ENCODE measurements at places on chromosomes 5 and 9.

DNA sequence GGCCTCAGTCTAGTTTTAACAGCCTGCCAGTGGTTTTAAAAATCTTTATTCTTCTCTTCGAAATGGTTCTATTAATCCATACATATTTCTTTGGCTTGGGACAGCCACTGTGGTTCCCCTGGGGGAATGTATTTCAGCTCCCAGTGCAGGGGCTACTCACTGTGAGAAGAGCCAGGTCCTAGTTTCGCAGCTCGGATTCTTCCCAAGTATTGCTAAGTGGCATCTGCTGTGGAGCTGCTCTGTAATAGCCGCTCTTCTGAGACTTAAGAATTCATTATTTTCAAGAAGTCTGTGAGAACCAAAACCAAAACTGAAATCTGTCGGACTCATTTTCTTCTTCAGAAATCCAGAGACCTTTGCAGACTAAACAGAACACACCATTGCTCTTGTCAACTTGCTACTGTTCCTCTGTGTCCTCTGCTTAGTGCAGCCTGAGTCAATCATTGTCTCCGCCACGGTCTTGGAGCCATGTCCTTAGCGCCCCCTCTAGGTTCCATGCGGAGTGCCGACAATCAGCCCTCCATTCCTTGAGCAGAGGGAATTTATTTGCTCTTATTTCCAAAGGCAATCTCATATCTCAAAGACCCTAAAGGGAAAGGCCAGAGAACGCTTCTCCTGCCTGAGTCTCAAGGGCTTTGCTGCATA, 478.2 kb downstream of the SPATA31D1 start:
- no peak for DNase-seq

- no peak for DNase-seq
Observed at GRCh38 chr9:228929-229695, 14.4 kb downstream of the DOCK8 start.

DNA sequence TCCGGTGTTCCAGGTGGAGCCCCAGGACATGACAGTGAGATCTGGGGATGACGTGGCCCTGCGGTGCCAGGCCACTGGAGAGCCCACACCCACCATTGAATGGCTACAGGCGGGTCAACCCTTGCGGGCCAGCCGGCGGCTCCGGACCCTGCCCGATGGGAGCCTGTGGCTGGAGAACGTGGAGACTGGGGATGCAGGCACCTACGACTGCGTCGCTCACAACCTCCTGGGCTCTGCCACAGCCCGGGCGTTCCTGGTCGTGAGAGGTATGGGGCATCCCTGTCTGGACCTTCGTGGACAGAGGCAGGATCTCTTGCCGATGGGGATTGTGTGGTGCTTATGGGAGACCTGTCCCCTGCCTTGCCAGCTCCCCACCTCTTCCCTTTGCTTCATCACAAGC, 26.0 kb upstream of the ASS1 start:
- DNase-seq = no peak

GRCh38 chr9:4984171-4984620, 876 bp upstream of the JAK2 start:
- DNase-seq = no peak

- DNase-seq = no peak
Observed at GRCh38 chr5:35443803-35444595, 173.7 kb upstream of the SPEF2 start.

DNA sequence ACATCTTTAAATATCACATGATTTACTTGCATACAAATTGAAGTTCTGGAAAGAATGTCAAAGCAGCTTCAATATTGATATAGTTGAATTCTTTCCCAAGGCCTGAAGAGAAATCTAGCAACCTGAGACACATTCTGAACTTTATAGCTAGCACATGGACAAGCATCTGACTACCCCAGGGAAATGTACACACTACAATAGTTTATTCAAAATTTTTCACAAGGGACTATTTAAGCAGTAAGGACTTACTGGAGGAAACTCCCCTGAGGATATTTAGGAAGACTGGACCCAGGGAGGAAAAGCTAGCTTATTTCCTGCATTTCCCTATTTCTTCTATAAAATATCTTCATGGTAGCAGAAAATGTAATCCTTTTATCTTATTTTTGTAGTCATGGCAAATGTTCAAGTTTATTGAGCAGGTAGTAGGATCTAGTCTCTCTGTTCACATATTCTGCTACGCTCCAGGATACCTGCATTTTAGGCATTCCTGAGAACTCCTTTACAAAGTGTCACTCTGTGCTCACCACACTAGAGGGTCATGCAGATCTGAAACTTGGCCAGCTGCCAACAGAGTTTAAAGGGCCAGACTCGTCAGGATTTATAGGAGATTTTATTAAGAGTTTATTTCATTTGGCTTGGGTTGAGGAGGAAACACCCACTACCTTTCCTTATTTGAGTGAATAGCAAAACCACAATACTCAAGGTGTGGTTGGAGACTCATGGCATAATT, 348.4 kb upstream of the FTMT start:
- no peak for DNase-seq

GRCh38 chr5:138981586-138981985, 106.5 kb upstream of the LRRTM2 start:
- DNase-seq = no peak

- no peak for DNase-seq
Observed at GRCh38 chr5:179313849-179314521, 31.3 kb downstream of the ADAMTS2 start.

DNA sequence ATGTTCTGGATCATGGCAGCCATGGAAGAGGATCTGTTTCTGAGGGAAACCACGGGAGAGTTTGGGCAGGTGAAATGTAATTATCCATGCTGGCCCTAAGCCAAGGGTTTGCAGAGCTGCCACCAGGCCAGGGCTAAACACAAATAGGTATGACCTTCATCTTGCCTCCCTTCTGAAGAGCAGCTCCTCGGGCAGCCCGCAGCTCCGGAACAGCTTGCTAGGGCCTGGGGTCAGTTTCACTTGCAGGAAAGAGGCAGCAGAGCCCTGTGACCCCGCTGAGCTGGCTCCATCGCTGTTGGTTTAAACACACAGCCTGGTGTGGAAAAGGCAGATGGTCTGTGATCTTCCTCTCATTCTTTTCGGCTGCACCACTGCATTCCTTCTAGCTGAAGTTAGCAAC, 141.4 kb downstream of the TMEM38B start:
- no peak for DNase-seq

DNA sequence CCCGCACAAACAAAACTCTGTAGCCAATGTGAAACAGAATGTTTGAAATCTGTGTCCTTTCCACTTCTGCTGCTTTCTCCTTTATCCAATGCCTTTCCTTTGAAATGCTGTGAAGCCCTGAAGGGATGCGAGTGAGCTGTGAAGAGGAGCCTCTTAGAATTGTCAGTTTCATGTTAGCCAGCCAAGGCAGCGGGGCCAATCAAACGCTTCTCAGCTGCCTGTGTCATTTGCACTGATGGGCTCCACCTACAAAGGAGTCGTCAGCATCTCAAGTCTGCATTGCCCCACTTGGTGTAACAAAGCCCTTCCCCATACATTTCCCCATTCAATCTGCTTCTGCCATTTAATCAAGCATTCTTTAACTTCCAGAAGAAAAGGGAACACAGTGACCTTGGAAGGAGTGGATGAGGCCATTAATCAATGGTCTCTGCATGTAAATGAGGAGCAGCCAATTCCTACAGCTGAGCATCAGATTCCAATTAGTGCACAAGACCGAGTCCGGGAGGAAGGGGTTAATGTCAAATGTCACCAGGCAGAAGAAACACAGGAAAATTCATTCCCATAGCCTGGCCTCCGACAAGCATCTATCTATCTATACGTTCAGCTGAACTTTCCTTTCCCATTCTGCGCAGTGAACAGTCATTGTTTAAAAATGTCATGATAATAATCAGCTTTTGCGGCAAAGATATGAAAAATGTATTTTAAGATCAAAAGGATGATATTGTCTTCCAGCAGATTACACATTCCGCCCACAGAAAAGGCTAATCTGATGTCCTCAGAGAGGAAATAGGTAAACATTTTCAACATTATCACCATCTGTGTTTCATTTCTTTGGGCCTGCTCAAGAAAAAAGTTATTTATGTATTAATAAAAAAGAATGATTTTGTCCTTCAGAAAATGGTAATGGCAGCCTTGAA, 154.6 kb downstream of the FSTL4 start:
- DNase-seq = no peak

DNA sequence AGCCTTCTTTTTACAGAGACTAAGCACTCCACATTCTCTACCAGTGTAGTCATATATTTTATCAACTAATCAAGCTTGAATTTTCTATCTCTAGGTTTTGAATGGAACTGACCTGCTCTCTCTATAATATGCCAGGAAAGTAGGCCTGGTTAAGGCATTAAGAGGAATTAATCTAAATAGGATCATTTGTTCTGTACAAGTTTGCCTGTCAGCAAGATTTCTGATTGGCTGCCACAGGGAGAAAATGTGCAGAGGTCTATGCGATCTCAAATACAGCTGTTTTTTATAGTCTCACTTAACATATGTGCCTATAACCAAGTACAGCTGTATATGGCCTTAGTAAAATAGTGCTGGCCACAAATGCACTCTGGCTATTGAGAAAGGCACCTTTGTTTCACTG, 418.8 kb downstream of the KDM4C start:
- DNase-seq = no peak

DNA sequence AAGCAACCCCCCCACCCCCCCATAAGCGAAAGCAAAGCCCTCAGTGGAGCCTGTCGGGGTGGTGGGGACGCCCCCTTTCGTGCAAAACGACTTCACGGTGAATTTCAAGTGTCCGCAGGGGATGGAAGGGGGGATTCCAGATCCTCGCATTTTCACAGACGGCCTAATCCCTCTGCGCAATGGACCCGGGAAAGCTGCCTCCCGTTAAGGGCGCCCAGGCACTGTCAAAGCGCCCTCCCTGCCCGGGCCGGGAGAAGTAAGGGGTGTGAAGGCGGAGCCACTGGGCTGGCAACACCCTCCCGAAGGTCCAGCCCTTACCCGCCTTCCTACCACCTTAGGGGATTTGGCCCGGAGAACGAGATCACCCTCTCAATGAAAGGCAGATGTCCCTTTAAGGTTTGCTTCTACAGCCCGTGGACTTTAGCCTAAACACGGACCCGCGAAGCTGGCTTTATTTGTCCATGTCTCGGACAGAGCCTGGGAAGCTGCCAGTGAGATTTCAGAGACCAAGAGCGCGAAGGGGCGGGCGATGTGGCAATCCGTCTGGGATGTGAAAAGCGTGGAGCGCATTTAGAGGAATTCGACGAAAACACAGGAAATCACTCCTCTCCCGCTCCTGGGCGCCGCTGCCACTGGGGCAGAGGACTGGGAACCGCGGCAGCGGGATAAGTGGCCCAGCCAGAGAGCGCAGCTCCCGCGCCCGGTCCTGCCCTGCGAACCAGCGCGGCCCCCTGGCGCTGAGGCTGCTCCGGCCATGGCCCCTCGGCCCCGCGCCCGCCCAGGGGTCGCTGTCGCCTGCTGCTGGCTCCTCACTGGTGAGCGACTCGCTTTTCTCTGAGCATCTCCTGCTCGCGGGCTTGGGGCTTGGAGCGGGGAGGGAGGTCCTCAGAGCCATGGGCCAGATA, at the start of the genes ITGA1 and PELO:
TSS of gene ITGA1 (plus strand) at position 317 of the 905 bp plus-strand sequence. CDS start at position 755, 438 bp downstream.
TSS of gene PELO (plus strand) at position 317 of the 905 bp plus-strand sequence. CDS start 12,479 bp downstream, outside the sequence.
- peak; percentile 69 for DNase-seq

DNA sequence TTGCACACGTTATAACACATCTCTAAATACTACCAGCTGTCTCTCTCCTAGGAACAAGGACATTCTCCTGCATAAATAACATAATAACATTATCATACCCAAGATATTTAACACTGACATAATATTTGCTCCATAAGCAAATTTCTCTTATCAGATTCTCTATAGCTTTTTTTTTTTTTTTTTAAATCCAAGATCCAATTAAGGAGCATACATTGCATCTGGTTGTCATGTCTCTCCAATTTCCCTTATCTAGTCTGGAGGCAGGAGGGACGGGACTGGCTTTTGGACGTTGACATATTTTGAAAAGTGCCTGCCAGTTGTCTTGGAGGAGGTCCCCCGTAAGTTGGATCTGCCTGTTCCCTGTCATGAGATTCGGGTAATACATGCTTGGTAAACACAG, 76.6 kb downstream of the RAPGEF1 start:
- DNase-seq = no peak

- DNase-seq = no peak
Observed at GRCh38 chr9:96487949-96488348, 38.0 kb downstream of the HABP4 start.

- no peak for DNase-seq
Observed at GRCh38 chr9:74760031-74760700, 127.6 kb downstream of the TRPM6 start.

DNA sequence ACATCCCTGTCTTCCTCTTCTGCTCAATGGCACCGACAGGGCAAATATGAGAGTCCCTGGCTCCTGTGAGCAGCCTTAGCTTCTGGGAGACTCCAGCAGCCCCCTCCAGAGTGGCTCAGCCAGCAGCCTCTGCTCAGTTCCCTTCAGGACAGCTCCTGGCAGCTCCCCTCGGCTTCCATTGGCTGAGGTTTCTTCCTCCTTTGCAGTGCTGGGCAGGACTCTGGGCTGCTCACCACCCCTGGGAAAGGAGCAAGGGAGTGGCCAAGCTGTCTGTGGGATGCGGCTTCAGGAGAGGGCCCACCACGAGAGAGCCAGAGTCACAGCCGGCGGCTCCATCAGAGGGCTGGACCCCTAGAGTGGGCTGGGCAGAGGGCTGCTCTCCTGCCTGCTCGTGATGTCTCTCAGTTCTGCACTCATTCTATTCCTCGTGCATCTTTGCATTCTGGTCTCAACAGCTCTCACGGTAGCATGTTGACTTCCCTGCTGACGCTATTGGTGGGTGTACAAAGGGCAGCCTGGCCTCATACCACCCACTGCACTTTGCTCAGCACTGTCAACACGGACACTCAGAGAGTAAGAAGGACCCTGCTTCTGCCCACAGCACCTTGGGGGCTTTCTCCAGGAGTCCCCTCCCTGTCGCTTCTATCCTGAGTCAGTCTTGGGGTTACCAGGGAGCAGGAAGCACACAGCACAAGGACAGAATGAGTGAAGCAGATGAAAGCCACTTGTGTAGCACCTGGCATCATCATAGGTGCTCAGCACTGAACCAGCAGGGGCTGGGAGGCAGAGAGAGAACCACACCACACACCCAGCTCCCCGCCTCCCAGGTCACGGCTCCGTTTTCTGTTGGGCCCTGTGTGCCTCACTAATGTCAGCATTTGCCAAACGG, 80.9 kb upstream of the ALDH1B1 start:
- DNase-seq = no peak

DNA sequence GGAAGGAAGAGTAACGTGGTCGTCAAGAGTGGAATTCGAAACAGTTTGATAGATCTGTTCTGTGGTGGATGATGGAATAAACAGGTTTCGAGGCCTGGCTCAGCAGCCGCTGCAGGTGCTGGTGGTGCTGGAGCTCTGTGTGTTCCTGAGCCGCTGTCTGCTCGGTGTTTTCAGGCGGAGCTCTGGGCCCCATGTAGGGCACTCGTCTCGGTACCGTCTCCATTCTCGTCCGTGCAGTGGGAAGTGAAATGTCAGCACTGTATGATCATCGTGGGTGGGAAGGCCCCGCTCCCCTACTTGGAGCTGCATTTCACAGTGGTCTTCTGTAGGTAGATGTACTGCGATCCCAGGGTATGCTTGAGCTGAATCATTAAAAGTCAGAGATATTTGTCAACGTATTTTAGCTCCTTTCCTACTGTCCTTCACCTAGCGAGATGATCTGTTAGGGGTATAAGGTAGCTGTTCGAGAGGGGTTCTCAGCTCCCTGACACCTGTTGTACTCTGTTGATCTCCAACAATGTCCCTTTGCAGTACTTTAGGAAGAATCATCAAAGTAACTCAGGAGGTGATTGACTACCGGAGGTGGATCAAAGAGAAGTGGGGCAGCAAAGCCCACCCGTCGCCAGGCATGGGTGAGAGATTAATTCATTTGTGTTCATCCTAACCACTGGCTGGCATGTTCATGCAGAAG, 35.9 kb downstream of the TENT4A start:
- no peak for DNase-seq
